Activated naive CD4-positive, alpha-beta T cell treated with anti-CD3 and anti-CD28 coated beads, Interleukin-2, amount 10 ng/mL, durations not matched to agents 7 days and 5 days (primary cell): ENCODE measurements at places on chromosomes 6 and 20.
A peak's percentile ranks its signal among the peaks of the same experiment; 100 is the strongest.

DNA sequence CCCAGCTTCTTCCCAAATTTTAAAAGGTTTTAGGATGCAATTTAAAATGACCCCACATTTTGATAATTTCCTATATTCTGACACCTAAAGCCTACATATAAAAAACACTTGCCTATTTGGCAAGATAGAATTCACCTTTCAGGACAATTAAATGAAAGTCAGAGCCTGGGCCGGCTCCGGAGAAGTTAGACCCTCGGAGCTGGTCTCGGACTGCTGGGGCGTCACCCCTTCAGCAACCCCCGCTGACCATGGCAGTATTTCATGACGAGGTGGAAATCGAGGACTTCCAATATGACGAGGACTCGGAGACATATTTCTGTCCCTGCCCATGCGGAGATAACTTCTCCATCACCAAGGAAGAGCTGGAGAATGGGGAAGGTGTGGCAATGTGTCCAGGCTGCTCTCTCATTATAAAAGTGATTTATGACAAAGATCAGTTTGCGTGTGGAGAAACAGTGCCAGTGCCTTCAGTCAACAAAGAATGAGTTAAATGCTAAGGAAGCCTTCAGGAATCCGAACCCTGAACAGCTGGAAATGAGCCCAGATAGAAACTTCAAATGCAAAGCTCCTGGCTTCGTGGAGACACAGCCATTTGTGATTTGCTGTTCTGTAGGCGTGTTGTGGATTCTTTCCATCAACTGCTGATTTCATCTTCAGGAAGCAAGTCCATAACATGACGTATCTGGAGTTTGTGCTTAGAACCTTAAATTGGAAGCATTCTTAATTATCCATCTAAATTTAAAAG, 16.0 kb downstream of the TCFL5 start:
- DNase-seq: no peak

DNA sequence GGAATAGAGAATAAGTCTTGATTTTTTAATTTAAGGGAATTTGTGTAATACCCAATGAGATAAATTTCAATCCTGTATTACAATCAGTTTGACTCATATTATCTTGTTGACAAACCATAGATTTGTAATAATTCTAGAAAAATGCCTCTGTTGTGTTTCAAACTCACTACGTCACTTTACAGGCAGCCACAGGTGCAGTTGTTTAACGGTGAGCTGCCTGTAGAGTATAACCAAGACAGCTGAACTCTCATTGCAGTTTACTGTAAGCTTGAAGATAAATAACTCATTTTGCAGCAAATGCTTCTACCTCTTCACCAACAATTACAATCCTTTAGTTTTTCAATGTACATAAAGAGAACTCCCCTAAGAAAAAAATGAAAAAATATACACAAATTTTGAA, 114.3 kb downstream of the PRKN start:
- no peak for DNase-seq

DNA sequence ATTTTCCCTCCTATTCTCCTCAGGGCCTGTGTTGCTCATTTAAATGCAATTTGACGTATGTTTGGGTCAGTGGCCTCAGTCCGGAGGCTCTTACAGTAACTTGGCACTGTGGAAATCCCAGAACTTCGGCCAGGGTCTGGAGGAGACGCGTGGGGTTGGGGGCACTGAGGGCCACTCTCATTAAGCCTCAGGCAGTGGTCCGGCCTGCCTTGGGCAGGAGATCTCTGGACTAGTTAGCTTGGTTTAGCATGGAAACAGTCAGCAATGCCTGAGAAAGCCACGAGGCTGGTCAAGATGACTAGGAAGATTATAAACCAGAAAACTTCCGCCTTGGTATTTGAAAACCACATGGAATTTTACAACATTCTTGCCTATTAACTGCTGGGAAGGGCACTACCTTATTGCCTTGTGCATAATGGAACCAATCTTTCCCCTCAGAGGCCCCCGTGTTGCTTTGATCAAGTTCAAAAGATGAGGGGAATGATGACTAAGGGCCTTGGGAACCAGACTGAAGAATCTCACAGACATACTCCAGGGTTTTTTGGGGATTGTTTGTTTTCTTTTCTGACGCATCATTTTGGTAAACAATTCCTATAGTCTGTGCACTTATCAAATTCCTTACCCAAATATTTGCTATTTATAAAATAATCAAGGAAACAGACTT, 206.0 kb upstream of the PREP start:
- no peak for DNase-seq

GRCh38 chr20:62828051-62828450, 11.2 kb downstream of the COL9A3 start:
- no peak for DNase-seq

- DNase-seq: no peak
Measured at GRCh38 chr6:167497428-167498056, 172.7 kb downstream of the TTLL2 start.

DNA sequence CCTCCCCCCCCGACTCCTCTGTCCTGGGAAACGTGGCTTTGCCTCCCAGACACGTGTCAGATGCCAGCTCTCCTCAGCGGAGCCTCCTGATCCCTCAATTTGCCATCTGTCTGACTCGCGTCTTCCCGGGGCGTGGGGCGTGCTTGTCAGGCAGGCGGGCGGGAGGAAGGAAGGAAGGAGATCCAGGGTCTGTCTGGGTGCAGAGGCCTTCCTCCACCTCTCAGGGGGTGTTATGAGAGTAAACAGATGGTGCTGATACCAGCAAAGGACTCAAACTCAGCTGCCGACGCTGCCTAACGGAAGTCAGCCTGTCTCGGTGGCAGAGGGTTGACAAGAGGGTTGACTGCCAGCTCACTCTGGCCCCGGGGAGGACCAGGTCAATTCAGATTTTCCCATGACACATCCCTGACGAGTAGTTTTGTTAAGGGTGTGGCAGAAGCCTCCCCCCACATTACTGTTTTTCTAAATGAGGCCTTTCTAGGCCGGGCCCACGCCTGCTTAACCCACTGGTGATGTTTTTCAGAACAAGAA, 17.0 kb downstream of the UQCC2 start:
- DNase-seq: peak; percentile 72

DNA sequence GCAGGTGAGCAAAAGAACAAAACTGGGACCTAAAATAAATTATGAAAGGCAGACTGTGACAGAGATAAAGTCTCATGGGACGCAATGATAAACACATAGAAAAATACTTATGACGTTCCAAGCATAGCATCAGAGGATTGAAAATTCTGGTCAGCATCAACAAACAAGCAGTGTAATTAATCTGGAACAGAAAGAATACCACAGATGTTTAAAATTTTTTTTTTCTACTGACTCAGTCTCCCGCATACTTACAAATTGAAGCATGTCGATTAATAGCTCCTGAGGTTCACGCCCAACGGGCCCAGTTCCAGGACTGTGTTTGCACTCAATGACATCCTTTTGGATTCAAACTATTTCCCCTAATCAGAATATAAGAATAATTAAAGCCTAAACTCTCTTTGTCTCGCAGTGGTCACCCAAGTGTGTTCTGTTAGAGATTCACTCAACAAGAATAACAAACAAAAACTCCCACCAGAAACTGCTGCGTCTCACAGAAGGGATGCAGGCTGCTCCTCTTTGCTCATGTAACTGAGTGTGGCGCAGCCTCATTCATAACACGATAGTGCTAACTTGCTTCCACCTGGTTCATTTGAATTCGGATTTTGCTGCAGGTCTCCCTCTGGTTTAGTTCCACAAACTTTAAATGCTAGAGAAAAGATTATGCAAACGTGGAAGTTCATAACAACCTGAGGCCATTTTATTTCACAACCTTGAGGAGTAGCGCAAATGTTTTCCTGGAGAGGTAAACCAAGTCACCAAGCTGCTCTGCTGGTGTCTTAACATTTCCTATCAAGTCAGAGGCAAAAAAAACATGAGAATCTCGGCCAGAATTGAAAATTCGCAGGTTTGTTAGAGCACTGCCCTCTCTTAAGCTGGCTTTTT, 69.0 kb upstream of the CITED2 start:
- no peak for DNase-seq

DNA sequence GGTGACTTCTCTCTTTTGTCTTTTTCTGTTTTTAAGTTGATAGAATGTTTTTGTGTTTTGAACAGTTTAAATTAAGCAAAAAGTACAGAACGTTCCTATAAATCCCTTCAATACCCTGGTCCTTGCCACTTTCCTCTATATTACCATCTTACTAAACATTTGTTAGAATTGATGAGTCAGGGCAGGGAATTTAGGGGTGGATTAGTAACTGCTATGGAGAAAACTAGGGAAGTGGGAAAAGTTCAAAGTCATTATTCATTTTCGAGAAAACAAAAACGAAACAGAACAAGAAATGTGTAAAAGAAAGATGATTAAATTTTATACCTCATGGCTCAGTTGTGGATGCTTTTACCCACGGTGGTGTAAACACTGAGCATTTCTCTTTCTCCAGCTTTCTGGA, 240.4 kb upstream of the SULF2 start:
- DNase-seq: no peak

DNA sequence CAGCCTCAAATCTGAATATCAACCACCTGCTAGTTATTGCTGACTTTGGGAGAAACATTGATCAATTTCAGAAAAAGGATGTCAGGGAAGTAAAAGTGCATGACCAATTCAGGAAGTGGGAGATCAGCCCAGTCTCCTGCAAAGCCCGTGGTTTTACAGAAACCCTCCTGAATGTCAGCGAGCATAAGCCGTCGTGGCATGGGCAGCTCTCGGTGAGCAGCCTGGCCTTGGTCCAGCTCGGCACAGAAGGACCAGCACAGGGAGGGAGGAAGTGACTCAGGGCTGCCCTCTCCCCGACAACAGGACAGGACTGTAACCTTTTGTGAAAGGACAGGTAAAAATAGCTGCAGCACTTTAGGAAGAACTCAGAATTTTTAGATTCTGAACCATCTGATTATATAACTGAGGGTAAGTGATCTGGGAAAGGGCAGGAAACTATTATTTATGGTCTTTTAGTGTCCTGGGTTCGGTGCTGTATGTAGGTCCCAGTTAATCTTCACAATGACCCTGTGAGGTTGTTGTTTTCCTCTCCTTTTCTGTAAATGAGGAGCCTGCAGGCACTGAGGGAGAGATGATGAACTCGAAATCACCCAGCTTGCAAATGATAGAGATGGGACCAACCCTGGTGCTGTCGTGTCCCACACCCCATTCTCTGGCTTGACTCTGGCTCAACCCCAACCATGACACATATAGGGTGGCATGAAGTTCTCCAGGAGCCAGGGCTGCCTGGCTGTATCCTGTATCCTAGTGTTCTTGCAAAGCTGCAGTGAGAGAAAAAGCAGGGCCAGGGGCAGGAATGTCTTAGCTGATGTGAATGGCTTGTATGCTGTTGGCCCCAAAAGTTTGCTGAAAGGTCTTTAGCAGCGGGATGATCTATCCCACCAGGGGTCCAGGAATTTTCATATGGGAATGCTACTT, 37.6 kb downstream of the NRN1 start:
- no peak for DNase-seq

DNA sequence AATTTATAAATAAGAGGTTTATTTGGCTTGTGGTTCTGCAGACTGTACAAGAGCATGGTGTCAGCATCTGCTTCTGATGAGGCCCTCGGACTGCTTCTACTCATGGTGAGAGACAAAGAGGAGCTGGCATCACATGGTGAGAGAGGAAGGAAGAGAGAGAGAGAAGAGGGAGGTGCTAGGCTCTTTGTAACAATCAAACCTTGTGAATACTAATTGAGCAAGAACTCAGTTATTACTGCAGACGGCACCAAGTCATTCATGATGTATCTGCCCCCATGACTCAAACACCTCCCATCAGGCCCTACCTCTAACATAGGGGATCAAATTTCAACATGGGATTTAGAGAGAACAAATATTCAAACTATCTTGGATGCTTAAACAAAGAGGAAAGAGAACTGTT, 6.3 kb upstream of the SIRPG start:
- DNase-seq: no peak

GRCh38 chr20:17841751-17842215, 126.8 kb downstream of the SNX5 start:
- no peak for DNase-seq

- DNase-seq: peak; percentile 56
Measured at GRCh38 chr6:109441069-109441816, 719 bp downstream of the SMPD2 start.

- DNase-seq: peak; percentile 79
Measured at GRCh38 chr6:10954590-10955010, 67.7 kb downstream of the SYCP2L start.

GRCh38 chr6:158799051-158799792, 19.9 kb downstream of the EZR start:
- no peak for DNase-seq

- no peak for DNase-seq
Measured at GRCh38 chr6:11242711-11243110, 10.2 kb upstream of the NEDD9 start.

DNA sequence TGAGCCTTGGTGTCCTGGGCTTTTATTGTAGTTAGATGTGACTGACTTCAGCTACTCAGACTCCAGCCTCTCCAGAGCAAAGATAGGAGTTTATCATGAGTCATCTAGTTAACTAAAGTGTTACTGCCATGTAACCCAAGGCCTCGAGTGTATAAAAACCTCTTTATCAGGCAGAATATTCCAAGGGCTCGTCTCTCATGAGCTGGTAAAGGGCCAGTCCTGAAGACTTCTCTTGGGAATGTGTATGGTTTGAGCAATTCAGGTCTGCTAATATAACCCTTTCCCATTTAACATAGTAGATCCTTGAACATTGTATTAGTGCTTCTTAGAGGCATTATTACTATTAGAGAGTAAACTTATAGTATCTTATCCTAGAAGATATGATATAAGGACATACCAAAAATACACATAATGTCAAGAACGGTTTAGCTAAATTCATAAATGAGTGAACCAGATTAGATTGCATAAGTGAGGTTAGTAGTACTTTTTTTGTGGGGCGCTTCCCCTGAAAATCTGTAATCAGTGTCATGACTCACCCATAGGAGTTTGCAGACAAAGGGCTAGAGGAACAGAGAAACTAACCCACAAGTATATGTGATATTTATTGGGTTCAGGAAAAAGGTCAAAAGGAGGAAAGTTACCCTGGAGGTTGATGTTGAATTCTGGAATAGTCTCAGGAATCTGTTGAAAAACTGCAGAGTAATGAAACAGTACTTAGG, 16.0 kb downstream of the DSE start:
- no peak for DNase-seq

DNA sequence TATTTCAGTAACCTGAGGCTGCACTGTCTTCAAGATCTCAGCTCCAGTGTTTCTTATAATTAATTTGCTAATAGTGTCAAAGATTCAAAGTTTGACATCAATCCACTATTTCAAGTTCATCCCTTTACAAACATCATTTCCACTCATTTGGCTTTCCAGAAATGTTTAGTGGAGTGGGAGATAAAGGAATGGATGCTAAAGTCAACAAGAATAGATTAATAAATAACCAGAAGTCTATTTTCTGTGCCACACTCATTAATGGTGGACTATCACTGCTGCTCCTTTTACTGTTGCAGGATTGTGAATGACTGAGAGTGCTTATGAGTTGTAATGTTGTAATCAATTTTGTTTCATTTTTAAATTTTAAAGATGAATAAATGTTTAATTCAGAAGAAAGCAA, 28.4 kb upstream of the EPM2A start:
- no peak for DNase-seq

GRCh38 chr20:23446505-23446904, 6.2 kb downstream of the CST11 start:
- peak; percentile 52 for DNase-seq
